ENCODE measurements at places on chromosomes 11 and 22.

DNA sequence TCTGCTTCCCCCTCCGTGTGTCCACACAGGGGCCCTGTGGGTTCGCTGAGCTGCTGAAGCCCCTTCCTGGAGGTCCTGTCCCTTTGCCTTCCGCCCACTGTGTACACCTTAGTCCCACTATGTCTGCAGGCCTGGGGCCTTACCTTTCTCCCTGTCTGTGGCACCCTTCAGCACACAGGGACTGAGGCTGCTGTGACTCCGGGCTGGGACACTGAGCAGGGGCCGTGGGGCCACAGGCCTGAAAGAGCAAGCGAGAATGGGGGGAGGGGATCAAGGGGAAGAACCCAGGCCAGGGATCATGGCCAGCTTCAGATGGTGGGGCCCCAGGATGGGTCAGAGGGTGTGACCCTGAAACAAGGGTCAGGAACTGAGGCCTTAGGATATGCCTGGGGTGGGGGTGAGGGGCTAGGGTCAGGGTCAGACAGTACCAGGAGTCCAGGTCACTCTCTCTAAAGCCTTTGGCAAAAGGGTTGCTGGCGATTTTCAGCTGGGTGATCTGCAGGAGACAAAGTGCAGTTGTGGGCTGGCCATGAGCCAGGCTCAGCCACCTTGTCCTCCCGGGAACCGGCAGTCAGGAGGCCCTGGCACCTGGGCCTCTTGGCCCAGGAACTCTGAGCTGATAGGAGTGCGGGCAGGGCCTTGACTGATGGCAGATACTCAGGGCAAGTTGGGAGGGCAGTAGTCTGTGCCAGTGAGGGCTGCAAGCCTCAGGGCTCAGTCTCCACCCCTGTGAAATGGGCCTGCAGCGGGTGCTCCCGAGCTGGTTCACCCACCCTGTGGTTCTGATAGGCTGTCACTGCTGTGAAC is 2.6 kb upstream of the NUDT8 start:
- DNase-seq, result no peak

- DNase-seq, result no peak
Measured at GRCh38 chr11:74751303-74751702, 2.7 kb downstream of the RNF169 start.

DNA sequence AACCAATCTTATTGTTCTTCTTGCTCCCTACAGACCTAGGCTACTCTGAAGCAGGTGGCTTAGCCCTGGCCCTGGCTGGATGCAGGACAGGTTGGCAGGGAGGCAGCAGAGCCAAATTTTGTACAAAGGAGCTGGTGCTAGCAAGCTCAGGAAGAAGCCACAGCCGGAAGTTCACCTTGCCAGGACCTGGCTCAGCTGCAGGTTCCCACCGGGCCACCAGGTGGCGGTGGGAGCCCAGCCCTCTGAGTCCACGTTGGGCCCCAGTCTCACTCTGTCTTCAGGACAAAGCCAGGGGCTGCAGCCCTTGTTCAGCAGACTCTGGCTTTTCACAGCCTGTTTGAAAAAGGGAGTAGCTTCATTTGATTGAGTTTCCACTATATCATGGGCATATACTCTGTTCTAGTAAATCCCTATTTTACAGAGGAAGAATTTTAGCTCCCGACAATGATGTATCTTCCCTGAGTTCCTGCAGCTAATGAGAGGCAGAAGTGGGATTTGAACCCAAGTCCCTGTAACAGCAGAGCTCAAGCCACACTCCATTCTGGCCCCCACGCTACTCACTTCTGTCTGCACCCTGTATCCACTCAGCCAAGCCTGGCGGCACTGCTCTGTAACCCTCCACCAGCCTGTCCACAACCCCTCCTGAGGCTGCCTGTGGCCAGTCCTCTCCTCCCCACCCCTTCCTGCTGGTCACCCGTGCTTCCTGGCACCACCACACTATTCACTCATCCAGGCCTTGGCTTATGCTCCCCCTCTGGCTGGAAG is 3.3 kb downstream of the TKFC start:
- peak; percentile 86 for DNase-seq

GRCh38 chr11:70024036-70024772 is 53.9 kb upstream of the ANO1 start:
- no peak for DNase-seq

DNA sequence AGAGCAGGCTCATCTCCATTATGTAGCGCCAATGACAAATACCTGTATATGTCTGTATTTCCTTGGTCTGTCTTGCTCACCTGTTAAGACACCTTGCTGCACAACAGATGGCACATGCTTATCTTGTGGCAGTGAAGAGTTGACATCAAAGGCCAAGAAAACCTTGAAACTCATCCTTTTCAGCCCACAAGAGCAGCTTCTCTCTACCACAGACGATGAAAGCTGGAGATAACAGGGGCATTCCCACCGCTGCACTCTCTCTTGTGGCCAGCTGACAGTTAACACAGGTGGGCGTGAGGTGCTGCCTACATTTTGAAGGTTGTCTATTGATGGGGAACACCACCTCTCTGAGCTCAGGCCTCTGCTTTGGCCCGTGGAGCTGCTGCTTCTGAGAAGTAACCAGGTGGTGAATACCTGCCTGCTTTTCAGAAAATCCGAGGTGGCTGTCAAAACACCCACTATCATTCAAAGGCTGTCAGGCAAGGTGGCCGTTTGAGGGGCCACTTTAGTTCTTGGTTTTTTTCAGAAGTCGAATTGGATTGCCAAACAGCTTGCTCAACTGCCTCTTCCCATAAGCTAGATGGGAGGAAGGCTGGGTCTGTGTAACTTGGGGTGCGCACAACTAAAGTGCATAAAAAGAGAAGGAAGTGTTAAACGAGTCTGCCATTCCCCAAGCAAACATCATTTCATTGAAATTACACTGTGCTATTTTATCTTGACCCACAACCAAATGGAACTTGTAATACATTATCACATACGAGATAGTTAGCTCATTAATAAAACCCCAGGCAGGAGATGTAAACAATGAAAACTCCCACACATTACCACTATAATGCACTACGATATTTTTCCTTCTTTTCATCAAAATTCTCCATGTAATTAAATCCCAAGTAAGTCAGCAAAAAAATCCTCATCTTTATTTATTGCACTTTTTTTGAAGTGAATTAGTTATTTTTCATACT is 87.1 kb upstream of the RAG2 start:
- DNase-seq, result peak; percentile 39

DNA sequence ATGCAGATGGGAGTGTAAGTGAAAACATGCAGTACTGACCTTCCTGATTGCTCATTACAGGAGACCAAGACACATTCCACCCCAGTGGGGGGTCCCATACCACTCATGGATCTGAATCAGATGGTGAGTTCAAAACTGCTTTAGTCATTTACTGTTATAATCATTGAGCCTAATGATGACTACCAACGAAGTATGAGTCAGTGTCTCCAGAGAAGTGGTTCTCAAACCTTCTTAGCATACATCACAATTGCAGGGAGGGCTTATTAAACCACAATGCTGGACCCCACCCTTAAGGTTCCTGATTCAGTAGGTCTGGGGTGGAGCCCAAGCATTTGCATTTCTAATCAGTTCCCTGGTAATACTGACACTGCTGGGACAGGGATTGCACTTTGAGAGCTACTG is 75.8 kb downstream of the CD44 start:
- peak; percentile 65 for DNase-seq

GRCh38 chr11:126354631-126355323 is 709 bp upstream of the ST3GAL4 start:
- peak; percentile 48 for DNase-seq

DNA sequence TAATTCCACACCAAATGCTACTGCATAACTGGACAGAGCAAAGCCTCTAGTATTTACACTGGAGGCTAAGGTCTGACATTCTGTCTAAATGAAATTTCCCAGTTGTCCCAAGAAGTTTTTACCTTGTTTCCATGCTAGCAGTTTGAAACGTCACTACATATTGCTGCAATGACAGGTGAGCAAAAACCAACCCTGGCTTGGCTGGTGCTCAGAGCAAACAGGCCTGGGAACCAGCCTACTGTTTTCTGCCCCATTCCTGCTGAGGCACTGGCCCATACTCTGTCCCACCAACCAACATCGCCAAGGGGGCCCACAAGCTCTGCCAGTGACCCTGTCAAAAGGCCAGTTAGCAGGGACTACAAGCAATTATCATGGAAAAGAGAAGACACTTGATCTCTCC is 131.1 kb downstream of the MPPED2 start:
- DNase-seq, result no peak

- no peak for DNase-seq
Measured at GRCh38 chr11:103051981-103052380, 40.0 kb downstream of the DCUN1D5 start.

DNA sequence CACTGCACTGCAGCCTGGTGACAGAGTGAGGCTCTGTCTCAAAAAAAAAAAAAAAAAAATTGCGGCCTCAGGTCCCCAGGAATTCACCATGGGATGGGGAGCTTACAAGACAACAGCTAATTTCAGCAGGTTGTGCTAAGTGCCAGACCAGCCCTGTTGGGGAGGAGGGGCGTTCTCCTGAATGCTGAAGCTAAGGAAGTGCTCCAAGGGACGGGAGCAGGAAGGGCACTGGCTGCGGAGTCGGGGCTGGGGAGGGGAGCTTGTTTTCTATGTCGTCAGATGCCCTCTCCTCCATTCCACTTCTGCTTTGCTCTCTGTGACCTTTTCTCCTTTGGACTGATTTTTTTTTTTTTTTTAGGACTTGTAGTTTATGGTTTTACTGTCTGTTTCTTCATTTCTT is 4.5 kb downstream of the ADAMTS15 start:
- no peak for DNase-seq

DNA sequence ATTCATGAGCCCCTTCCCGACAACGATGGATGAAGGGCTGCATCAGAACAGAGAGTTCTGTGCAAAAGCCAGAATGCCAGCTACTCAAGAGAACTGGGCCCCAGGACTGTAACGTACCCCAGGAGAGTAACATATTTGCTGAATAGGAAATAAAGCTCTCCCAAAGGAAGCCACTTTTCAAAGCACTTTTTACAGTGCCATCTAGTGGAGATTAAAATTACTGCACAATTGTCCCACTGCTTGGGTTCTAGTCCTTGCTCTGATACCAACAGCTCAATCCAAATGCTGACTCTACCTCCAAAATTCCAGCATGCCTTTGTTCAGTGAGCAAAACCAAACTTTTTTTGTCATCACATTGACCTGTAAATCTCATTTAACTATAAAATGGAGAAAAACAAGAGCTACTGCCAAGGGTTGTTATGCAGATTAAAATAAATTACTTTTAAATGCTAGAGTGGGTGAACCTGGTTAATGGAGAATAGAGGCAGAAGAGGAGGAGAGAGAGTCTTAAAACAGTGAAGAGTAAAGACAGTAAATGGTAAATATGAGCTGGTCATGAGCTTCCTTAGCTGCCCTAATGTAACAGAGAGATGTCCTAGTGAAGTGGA is 87.6 kb upstream of the FSHB start:
- no peak for DNase-seq

- no peak for DNase-seq
Measured at GRCh38 chr22:33492210-33492651, 428.0 kb downstream of the LARGE1 start.

- peak; percentile 20 for DNase-seq
Measured at GRCh38 chr11:83292709-83293456, 6.7 kb upstream of the CCDC90B start.

DNA sequence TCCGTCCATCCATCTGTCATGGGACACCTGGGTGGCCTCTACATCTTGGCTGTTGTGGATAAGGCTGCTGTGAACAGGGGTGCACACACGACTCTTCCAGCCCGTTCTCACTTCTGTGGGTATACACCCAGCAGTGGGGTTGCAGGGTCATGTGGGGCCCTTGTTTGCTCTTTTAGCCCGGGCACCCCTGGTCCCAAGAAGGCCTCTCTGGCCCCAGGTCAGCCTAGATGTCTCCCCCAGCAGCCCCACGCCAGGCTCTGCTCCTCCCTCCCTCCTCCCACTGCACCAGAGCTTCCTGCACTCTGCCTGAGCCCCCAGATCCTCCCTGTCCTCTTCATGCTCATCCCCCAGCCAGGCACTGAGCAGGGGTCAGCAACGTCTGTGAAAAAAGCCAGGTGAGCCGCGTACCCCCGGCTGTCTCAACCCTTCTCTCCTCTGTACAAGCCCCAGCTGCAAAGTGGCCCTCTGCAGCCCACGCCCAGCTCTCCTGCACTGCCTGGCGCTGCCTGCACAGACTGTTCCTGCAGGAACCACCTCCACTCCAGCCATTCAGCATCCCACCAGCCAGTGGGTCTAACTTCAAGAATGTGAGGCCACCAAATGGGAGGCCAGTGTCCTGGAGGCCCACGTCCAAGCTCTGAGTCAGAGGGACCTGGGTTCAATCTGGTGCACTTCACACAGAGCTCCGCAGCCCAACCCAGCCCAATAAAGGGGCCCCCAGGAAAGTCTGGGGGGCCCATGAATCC is 1508.9 kb downstream of the BRD1 start:
- no peak for DNase-seq

- no peak for DNase-seq
Measured at GRCh38 chr11:45659818-45660160, 5.6 kb downstream of the CHST1 start.

DNA sequence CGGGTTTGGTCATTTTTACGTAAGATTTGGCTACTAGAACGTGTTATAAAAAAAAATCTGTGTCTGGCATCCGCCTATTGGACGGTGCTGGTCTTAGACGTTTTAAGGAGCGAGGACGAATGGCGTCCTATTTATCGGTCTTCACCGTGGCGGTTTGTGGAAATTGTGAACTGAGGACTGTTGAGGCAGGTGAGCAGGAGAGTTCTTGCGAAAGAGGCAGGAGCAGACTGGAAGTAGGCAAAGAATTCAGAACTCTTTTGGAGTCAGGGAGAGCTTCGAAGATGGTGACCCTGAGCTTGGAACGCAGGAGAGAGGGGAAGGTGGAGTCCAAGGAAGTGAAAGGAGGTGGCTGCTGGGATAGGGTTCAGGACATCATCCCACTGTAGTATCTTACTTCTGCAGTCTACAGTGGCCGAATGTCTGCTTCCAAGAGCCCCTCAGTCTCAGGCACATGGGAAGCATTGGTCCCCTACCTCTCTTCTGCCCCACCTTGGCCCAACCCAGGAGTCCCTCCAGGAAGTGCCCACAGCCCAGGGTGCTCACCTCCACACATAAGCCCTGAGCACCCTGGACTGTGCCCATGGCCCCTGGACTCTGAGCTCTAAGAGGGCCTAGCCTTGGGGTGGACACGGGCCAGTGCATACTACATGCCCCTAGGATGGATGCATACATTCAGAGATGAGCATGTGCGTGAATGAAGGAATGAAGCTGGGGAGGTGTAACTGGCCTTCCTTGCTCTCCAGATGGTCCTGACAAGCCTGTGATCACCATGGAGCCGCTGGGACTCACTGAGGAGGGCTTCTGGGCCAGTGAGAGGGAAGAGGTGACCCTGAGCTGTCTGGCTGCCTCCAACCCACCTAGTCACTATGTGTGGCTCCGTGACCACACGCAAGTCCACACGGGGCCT is 3.7 kb downstream of the VSIG10L2 start:
- DNase-seq, result no peak

GRCh38 chr22:43110444-43110926 is at the start of gene BIK:
TSS of gene BIK (plus strand) at chr22:43110750. CDS start at chr22:43124023, 13,273 bp downstream.
- peak; percentile 54 for DNase-seq

- DNase-seq, result no peak
Measured at GRCh38 chr11:37978647-37979046, 1380.6 kb upstream of the RAG2 start.

DNA sequence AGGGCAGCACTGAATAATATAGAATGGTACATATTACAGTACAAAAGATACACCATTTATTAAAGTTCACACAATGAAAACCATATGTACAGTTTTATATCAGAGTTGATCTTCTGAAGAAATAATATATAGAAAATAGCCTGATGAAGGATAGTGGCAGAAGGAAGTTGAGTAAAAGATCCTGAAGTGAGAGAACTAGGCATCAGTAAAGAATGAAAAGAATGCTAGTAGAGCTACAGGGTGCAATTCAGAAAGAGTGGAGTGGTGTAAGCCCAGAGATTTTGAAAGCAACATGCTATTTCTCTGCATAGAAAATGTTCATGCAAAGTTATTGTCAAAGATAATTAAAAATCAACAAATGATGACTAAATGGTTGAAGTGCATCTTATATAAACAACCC is 1552.7 kb upstream of the TENM4 start:
- no peak for DNase-seq
